ENCODE measurements at places on chromosomes 3 and 15.

DNA sequence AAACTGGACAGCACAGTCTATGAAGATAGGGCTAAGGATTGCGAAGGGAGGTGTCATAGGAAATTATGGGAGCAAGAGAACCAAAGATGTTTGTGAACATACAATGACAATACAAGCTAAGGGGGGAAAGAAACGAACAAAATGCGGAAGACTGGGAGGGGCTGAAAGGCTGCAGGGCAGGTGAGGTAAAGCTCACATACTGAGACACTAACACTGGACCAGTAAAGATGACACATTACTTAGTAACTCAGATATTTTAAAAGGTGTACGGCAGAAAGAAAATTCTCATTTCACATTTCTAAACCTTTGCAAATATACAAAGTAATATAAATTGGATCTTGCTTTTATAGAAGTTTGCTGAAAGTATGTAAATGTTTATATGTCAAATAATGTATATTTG is 10.1 kb downstream of the CLDND1 start:
- DNase-seq = no peak

DNA sequence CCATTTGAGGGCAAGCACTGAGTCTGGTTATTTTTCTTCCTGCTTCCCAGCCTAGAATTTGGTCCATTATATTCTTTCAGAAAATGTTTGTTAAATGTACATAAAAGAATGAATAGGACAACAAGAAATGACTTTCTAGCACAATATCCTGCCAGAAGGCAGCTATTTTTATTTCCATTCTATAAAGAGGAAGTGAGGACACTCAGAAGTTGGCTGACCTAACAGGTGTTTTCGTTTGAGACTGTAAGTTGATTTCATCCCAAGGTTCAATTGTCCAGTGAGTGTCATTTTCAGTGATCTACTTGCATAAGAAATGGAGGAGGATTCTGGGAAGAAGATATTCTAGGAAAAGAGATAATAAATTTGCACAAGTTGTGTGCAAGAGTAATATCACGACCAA is 191.9 kb upstream of the POU1F1 start:
- DNase-seq = no peak

DNA sequence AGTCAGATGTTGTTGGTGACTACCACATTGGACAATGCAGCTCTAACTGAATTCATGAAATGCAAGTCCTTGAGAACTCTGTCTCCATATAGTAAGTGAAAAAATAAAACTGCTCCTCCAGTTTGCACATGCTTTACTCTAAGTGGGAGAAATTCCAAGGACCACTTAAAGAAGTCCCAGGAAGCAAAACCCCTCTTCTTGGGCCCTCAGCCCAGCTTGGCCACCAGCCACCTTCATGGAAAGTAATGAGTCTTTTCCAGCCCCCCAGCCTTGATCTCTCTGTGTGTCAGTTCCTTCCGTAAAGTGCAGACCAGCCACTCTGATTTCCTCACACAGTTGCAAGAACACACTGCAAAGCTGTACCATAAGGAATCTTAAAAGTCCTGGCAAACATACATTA is 34.5 kb downstream of the DAPK2 start:
- no peak for DNase-seq

DNA sequence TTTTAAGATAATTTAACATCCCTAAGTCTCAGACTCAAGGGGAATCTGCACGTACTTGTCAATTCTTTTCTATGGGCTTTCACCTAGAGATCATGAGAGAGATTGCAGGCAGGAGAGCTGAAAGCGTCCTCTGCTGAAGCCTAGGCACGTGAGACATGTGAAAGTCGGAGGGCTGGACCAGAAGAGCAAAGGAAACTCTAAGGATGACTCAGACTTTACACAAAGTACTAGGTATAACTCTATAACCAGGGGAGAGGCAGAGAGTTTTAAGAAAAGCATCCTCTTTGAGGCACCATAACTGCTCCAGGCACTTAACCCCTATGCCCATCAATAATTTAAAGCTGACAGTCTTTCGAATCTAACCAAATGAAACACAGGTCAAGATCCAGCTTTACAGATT is 436.6 kb downstream of the VGLL3 start:
- DNase-seq = no peak

DNA sequence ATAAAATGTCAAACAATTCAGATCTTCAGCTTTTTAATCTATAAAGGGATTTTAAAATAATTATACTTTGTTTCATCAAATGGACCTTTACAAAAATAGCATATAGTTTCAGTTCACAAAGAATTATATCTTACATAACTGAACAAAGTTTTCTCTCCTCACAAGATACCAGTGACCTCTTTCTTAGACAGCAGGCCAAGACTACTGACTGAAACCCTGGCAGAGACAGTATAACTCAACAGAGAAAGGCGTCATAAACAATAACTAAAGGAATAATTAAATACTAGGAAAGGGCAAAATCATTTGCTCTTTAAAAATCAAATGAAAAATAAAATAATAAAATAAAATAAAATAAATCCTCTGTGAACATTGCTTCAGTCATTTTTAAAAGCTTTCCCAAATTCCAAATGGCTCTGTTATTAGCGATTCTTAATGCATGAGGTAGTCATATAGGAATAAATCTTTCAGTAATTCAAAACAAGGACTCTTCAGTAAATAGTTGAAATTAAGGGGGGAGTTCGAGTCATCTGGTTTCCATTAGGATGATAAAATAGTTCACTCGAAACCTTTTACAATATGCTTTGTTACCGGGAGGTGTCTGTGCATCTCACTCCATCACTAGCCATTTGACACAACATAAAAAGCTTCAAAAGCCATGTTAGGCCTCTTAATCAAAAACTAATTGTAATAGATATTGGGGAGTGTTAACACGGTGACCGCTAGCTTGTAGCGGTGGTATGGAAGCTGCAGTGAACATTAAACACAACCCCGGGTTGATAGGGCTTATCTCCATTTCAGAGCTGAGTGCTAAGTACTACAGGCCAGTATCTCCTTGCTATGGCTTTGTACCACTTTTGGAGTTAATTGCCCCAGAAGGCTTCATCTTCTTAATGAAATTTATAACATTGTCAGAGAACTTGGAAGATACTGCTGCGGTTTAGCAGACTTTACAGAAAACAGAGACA is 142.9 kb upstream of the NR2F2 start:
- DNase-seq = no peak

DNA sequence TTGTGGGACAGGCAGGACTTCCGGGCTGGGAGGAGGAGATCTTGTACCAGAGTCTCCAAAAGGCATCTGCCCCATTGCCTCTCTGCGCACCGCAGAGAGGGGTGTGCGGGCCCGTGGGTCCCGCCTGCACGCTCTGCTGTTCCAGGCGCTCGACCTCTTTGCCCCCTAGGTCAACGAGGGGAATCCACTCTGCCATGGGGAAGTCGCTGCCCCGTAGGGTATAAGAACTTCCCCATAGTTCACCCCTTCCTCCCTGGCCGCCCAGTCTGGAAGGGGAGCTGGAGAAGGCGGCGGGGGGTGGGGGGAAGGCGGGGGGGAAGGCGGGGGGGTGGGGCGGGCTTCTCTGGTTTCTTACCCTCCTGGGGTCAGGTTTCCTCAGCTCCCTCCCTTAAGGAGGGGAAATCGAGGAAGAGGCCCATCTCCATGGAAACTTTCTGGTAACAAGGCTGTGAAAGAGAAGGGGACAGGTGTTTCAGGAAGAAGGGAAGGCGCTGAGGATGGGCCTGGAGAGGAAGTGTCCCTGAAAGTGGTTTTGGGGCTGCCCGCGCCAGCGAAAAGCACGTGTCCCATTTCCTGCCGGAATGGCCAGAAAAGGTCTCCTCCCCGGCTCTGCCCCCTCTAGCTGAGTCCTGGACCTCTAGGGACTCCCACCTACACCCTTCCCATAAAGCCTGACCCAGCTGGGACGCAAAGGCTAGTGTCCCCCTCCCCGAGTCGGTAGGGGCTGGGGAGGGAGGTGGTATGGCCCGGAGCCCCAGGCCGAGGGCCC is 27.5 kb downstream of the NR1I2 start:
- DNase-seq = no peak

- DNase-seq = no peak
Observed at GRCh38 chr3:182124716-182125115, 413.0 kb downstream of the SOX2 start.

DNA sequence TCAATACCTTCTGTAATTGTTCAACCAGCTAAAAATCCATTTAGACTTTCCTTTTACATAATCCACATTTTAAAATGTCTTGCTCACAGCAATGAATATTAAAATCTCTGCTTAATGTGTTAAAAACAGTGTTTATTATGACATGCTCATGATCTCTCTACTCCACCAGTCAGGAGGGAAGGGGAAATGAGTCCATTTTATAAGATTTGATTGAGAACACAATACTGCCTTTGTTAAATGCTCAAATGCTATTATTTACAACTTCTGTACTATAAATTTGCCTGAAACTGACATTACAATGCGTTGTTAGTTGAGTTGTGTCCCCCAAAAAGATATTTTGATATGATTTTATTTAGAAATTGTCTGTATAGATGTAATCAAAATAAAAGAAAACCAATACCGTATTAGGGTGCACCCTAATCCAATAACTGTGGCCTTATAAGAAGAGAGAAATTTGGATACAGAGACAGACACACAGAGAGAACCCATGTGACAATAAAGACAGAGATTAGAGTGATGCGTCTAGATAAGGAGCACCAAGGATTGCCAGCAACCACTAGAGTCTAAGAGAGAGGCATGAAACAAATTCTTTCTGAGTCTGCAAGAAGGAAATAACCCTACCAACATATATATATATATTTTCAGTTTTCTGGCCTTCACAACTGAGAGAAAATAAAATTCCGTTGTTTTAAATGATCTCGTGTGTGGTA is 9.1 kb upstream of the PLSCR4 start:
- no peak for DNase-seq

GRCh38 chr3:3665546-3665945 is 133.7 kb upstream of the LRRN1 start:
- no peak for DNase-seq

DNA sequence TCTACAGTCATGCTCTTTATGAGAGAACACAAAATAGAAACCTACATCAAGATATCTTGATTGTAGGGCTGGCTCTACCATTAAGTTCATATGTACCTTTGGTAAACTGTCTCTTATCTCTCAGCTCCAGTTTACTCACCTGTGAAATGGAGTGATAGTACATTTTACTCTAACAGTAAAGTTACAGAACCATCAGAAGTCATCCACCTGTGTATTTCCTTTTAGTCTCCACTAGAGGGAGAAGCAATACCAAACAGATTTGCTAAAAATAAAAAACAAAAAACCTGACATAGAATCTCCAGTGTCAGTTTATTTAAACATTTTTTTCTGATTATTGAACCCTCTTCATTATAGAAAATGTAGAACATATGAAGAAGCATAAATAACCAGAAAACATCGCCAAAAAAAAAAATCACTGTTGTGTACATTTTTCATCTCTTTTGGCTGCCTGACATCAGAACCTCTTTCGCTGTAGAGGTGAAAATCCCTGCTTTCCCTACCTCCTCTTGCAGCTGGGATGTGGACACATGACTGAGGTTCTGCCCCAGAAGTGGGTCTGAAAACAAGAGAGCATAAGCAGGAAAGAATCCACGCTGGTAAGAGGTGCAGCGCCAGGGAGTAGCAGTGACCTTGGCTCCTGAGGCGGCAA is 48.7 kb upstream of the WDR72 start:
- no peak for DNase-seq

DNA sequence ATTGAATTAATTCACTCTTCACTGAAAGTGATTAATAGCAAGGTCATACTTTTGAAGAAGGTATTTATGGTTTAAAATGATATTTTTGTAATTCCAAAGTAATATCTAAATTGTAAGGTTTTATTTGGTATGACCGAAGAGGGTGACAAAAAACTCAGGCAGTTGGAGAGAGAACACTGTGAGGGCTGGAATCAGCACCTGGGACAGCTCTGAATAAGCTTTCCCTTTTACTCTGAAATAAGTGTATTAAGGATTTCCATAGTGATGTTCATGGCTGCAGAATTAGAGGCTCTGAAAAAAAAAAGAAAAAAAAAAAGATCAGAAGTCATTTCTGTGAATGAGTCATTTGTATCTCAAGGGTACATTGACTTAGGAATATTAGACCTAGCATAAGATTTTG is 299.5 kb downstream of the IL5RA start:
- DNase-seq = no peak

DNA sequence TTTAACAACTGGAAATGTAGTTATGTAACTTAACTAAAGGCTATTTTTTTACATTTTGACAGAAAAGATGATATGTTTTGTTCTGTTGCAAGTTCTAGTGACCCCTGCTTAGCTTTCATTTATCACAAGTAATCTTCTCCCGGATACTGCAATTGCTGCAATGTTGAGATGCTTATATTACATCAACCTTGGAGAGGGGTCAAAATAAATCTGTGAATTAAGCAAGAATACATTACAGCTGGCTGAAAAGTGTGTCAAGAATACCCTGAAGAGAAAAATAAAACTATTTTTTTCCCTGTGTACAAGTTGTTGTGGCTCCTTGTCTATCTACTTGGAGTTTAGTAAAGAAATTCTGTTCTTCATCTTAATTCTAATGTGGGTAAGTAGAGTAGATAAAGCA is 232.1 kb upstream of the GOLIM4 start:
- no peak for DNase-seq

DNA sequence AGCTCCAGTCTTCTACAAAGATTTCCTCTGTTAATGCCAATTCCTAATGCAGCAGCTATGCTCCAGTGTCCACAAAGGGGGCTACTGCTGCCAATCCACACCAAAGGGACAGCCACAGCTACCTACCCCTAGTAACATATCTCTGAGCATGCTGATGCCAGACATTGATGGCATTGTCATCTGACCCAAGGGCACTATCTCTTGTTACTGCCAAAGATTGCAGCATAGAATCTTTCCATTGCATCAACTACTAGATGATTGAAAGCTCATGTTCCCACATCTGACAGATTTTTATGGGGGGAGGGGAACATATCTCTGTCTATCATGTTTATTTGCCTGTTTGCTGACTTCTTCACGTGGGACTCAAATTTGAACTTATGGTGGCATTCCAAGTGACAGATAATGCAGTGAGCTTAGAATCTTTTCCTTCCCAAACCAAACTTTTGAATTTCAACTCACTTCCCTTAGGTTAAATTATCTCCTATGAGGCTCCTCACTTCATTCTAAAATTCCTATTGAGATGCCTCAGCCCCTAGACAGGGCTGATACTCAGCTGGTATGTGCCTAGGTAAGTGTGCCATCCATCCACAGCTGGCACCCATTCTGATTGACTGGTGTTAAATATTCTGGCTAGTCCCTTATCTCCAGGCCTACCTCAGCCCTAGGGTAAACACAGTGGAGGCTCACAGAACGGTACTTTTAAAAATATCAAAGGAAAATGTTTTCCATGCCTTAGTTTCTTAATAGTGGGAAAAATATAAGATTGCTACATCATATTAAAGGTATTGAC is 100.3 kb downstream of the STRIT1 start:
- DNase-seq = no peak
